ENCODE measurements at places on chromosomes 13 and 19.

- DNase-seq: no peak
Measured at GRCh38 chr13:51036418-51036817, 74.7 kb downstream of the C13orf42 start.

DNA sequence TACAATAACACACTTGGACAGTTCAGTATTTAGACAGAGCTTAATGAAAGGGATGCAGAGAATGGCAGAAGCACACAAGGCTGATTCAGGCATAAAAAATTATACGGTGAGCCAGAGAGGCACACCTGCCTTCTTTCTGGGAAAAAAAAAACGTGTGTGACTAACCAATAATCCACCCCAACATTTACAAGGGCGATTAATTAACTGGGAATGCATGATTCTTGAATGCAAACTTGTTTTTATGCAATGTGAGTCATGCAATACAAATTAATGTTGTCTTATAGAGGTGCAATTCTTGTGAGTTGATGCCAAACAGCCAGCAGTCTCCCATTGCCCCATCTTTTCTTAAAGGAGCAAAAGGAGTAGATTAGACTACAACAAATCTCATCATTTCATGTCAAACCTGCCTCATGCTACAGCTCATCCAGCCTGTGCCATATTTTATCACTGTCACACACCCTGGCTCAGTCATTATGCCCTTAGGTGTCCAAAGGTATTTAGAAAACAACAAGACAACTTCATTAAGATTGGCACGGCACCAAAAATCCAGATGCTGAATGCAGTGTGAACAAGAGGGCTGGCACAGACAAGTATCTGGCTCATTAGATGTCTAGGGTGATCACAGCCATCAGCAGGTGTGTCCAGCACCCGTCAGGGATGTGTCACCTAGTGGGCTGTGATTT is 721.1 kb downstream of the EFNB2 start:
- no peak for DNase-seq

GRCh38 chr13:93377196-93377595 is 150.6 kb downstream of the GPC6 start:
- DNase-seq: no peak

- peak; percentile 70 for DNase-seq
Measured at GRCh38 chr19:45508861-45509691, 1.8 kb downstream of the VASP start.

- DNase-seq: no peak
Measured at GRCh38 chr13:51727634-51728274, 76.2 kb downstream of the DHRS12 start.

DNA sequence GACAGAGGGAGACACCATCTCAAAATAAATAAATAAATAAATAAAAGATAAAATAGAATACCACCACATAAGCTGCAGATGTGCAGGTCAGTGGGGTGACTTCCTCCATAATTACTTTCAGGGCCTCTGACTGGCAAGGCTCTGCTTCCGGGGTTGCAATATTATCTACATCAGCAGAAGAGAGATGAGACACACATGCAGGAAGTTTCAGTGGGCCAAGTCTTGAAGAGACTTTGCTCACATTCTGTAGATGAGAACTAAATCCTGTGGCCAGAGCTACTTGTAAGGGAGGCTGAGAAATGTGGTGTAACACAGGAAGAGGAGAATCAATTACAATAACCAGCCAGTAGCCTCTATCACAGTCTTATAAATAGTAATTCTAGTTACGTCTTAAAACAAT is 89.9 kb upstream of the MAB21L1 start:
- no peak for DNase-seq

DNA sequence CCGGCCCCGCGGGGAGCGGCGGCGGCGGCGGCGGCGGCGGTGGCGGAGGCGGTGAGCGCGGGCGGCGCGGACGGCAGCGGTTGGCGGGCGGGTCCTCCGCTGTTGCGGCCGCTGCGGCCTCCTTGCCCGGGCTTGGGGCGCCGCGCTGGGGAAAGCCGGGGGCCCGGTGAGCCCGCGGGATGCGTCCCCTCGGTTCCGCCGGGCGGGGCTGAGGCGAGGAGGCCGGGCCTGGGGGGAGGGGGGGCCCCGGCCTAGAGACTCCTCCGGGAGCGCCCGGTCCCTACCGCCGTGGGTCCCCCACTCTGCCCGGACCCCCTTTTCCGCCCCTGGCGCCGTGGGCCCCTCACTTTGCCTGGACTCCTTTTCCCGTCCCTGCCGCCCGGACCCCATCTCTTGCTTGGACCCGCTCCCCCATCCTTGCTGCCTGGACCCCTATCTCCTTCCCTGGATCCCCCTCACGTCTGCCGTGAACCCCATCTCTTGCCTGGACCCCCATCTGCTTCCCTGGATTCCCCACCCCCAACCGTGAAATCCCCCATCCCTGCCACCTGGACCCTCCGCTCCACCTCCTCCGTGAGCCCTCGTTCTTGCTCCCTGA is 28.6 kb upstream of the NDUFS7 start:
- no peak for DNase-seq

DNA sequence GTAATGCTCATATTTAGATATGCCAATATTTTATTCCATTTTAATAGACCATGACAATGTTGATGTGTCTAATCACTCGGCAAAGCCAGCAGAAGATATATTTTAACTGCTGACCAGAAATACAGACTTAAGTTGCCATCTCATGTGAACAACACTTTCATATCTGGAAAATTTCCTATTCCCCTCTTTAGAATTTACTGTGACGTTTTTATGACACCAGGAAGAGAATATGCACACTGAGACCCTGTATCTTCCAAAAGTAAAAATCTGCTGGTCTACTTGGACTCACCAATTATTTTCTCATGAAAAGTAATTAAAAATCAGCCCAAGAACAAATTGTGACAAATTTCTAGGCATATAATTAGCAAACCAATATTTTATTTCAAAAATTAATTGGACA is 2.1 kb downstream of the PROSER1 start:
- DNase-seq: no peak

DNA sequence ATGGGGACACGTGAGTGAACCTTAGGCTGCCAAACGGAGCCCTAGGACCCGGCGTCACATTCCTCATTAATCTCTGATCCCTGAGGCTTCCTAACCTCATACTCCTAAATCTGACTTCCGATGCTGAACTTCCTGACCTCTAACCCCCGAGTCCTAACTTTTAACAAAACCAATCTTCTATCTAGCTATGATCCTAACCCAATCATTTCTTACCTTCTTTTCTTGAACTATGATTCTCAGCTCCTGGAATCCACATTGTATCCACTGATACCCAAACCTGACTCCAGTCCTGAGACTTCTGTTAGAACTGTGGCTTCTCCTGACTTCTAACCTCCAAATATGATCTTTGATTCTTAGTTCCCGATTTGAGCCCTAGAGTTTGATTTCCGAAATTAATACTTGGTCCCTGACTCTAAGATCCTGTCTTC is 447 bp downstream of the NFKBIB start:
- no peak for DNase-seq

DNA sequence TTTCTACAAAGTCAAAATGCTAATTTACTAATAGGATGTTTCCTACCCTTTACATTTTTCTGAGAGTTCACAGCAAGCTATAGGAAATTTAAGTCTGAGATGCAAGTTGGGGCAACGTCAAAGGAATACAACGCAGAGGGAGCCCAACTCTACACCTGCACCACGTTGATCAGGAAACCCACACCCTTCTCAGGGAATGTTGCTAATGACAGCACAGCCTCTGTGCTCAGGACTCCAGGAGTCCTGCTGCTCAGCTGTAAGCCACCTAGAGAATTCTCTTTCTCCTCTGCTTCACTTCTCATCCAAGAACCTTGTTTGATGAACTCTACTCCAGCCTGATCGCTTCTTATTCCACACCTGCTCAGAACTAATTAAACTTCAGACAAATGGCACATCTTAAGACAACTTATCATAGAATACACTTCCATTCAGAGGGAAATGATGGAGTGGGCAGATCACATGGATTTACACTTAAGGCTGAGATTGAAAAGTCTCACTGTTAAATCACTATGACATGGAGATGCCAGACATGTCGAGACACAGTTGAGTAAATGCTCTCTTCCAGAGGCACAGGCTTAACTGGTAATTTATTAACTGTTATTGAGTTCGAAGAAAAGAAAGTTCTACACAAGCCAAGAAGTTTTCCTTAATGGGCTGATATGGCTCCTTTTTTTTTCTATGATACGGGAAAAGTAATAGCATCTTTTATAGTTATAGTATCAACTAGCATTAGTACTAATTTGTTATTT is 811.6 kb upstream of the ARGLU1 start:
- DNase-seq: no peak

GRCh38 chr13:22967669-22968068 is 213.1 kb upstream of the SGCG start:
- no peak for DNase-seq

GRCh38 chr19:5899728-5900526 is 3.7 kb downstream of the NDUFA11 start:
- DNase-seq: no peak

DNA sequence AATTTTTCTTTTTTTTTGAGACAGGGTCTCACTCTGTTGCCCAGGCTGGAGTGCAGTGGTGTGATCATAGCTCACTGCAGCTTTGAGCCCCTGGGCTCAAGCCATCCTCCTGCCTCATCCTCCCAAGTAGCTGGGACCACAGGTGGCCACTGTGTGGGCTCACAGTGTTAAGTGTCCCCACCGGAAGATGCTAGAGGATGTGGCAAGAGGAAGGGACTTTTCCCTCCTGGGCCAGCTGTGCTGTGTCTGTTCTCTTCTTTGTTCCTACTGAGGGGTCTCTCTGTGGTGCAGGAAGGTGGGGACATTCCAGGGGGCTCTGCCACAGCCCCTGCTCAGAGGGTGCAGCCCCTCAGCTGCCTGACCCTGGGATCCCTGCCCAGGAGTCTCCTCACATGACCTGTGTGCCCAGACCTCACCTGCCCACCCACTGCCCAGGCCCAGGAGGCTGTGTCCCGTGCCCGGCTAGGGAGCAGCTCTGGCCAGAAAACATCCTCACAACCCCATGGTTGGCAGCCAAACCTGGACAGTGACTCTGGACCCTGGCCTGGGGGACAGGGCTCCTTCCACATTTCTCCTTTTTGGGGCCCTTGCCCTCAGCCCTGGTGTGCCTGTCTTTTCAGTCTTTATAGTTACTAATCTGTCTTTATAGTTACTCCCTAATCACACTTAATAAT is 14.4 kb upstream of the ANKRD10 start:
- no peak for DNase-seq

DNA sequence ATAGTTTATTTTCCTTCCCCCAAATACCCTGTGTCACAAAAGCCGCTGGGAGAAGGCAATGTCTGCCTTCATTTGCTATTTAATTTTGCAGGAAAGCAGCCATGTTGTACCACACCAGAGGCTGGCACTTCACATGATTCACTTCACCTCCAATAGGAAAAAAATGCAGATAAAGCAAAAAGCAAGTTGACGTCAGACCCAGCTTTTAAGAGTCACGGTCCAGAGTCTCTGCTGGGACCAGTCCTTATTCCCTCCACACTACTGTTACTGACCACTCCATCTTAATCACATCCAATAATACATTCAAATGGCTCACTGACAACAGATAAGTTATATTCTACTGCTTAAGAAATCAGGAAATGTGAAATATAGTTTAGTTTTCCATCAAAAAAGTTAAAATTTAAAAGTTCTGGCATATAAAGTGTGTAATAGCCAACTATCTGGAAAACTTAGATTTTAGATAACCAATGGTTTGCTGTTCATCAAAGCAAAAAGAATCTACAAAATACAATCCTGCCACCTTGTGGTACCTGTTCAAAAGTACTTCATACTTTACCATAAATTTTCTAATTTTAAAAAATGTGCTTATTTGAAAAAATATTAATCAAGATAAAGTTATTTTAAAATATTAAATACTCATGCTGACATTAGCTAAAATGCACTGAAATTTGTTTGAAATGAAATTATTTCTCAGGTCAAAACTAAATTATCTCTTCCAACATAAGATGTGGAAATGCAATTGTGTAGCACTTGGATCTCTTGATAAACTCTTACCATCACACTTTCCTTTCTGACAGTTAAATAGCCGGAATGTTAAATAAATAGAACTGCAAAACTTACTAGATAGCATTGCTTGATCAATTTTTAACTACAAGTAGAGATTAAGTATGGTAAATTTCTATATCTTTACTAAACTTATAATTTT is 97.3 kb downstream of the SERP2 start:
- DNase-seq: no peak

DNA sequence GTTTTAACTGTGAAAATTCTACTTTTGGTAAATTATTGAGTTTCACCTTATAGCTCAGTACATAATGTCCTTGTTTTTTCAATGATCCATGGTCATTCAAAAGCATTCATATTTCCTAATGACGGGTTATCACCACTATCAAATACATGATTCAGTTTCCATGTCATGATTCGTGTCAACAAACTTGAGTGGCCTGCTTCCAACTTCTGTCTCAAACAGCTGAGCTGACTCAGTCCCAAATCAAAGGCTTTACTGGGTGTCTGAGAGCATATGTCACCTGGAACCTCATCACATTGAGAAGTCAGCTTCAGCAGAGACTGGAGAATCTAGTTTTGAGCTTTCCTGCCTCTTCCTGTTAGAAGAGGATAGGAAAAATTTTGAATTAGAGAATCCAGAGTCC is 40.3 kb upstream of the SGCG start:
- DNase-seq: no peak

GRCh38 chr19:17081672-17082630 is 6.4 kb downstream of the MYO9B start:
- DNase-seq: no peak

Data from right forelimb (tissue), 1 donor.